NAMALWA (cell line): ENCODE measurements at places on chromosomes 7 and 10.
A peak's percentile ranks its signal among the peaks of the same experiment; 100 is the strongest.

DNA sequence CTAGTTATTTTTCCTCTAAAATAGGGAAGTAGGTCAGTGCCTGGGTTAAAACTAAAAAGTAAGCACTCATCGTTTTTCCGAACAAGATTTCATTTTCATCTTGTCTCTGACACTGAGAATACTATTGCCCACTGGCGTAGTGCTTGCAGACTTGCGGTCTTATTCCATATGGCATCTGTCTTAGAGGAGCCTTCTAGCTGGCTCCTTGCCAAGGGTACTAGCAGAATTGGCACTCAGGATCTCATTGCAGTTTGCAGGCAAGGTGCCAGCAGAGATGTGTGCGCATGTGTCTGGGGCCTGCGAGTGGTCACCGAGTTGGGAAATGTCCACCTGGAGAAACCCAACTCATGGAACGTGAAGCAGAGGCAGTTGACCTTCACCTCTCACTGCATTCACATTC, 143.4 kb downstream of the CELF2 start:
- no peak for DNase-seq

- no peak for DNase-seq
These were observed 30.2 kb upstream of the GIMAP8 start for GRCh38 chr7:150420242-150420641.

GRCh38 chr10:79378647-79379511, 31.6 kb downstream of the PPIF start:
- DNase-seq = no peak

DNA sequence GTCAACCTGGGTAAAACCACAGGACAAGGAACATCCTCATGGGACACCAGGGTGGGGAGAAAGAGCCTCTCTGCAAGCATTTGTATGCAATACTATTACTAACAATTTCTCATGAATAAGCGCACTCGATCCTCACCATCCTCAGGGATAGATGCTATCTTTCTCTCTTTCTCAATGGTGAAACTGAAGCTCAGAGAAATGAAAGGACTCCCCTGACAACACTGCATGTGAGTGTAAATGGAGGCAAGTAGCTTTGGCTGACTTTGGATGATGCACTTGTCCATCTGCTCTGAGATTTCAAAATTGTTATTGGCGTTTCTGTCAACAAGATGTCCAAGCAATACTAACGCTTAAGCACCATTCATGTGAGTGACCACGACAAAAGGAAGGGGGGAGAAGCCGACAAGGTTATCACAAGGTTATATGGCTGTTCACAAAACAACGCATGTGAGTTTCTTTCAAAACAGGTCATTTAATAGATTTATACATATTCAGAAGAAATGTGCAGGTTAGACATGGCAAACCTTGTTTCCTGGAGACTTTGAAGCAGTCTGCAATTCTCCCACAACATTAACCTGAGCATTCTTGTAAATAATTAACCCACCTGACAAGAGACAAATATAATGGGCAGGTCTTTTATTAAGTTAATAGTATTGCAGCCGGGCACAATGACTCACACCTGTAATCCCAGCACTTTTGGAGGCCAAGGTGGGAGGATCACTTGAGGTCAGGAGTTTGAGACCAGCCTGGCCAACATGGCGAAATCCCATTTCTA, 54.0 kb downstream of the IFIT5 start:
- DNase-seq = no peak

DNA sequence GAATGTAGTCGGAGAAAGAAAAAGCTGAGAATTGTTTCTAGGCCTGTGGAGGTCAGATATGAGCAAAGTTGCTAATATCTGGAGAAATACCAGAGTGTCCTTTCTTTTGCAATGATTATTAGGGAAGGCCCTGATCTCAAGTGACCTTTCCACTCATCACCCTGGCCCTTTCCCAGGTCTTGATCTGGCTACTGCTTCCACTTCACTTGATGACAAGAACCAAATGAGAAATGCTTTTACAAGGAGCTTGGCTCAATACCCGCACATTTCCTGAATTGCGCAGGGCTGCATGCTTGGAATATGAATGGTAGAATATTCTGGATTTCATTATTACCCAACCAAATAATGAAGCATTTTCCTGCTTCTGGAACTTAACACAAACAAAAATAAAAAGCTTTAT, 104.6 kb downstream of the ITGB8 start:
- no peak for DNase-seq

- DNase-seq = no peak
These were observed 134.3 kb downstream of the PLXNA4 start for GRCh38 chr7:132441935-132442334.

GRCh38 chr10:95291365-95292039, 699 bp upstream of the PDLIM1 start:
- DNase-seq = no peak

GRCh38 chr7:11833431-11833830, 1.4 kb upstream of the THSD7A start:
- peak; percentile 66 for DNase-seq

GRCh38 chr7:90758933-90759562, 162.9 kb downstream of the CDK14 start:
- DNase-seq = no peak

- DNase-seq = no peak
These were observed 37.1 kb downstream of the STEAP4 start for GRCh38 chr7:88269586-88269985.

DNA sequence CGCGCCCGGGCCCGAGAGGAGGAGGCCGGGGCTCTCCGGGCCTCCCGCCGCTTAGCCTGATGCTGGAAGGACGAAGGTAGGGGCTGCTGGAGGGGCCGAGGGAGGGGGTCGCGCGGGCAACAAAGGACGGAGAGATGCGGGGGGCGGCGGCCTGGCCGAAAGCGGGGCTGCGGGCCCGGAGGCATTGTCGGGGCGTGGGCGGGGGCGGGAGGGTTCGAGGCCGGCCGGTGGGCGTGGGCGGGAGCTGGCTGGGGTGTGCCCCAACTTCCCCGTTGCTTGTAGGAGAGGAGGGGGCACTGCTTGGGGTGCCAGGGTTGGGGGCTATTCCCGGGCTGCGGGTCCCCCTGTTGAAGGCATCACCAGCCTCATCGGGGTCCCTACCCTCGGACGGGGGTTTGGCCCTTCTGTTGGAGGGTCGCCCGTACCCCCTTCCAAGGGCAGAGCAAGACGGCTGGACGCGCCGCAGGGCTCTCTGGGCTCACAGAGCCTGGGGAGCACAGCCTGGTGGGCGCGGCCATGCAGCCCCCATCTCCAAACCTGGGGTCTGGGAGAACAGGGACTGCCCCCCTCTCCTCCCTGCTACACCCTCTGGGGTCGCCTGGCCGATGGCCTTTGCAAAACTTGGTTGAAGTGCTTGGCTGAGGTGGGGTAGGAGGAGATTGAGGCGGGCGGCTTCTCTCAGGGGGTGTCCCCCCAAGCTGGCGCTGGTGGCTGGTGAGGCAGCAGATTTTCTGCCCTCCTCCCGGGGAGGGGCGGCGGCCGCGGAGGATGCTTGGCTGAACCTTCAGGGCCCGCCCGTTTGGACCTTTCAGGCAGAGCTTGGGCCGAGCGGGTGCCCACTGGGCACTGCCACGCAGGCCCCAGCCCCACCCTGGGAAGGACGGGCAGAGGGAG, 699 bp downstream of the CLIP2 start:
- DNase-seq = no peak

DNA sequence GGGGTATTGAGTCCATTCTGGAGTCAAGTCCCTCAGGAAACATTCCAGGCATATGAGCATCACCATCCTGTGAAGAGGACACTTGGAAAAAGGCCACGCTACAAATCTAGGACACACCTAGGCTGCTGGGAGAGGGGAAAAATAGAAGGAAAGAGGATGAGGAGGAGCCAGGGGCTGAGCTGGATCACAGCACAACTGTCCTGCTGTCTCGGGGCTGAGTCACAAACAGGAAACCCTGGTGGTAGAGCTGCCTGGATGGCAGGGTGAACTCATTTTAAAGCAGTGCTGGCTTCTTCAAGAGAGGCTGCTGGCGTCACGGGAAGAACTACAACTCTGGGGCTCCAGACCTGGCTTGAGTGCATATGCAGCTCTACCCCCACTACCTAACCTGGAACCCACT, 151.5 kb downstream of the RNF216 start:
- DNase-seq = no peak

- DNase-seq = no peak
These were observed 92.0 kb upstream of the AHR start for GRCh38 chr7:17206349-17206905.

GRCh38 chr10:77637532-77638320, at the start of gene KCNMA1:
KCNMA1 (minus strand) TSS chr10:77637808.
- DNase-seq = no peak

GRCh38 chr10:105413997-105414396, 772.9 kb downstream of the SORCS3 start:
- no peak for DNase-seq

GRCh38 chr10:117320050-117320665, 55.1 kb downstream of the PDZD8 start:
- DNase-seq = peak; percentile 42

- no peak for DNase-seq
These were observed 96.1 kb upstream of the RET start for GRCh38 chr10:42980553-42981357.

GRCh38 chr7:10557375-10557774, 416.3 kb upstream of the PHF14 start:
- no peak for DNase-seq
